Astrocyte (in vitro differentiated cells and primary cell): ENCODE measurements at places on chromosomes 7 and 10.
A peak's percentile ranks its signal among the peaks of the same experiment; 100 is the strongest.

DNA sequence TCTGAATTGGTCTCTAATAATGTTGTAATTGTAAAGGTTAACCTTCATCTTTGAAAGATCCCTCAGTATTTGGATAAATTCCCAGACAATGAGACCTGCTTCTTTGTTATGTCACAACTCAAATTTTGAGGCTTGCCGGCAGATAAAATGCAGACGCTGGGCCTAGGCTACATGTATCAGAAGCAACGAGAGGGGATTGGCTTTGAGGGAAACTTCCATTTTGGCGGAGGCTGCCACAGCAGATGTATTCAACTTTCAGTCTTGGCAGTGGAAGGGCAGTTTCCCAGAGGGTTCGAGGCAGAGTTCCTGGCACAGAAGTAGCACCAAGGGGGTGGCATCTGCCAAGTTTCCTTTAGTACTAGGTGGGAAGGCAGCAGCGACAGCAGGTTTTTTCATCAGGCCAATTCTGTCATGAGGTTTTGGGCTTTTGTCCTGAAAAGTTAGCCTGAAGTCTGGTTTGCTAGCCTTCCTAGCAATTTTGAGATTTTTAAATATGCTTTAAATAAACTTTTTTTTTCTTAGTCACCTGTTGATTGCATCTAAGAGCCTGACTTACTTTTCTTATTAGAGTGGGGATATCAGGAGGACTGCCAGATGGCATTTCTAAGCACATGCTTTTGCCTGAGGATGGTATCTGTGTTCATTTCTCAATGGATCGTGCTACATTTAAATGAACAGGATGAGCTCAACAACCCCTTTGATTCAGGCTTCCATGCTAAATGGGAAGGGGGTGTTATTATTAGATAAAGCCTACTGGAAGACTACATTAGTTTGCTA is 89.5 kb upstream of the FAM3C start:
- DNase-seq = peak; percentile 60

- DNase-seq = no peak
Measured at GRCh38 chr10:46555713-46556514, 544 bp downstream of the GPRIN2 start.

DNA sequence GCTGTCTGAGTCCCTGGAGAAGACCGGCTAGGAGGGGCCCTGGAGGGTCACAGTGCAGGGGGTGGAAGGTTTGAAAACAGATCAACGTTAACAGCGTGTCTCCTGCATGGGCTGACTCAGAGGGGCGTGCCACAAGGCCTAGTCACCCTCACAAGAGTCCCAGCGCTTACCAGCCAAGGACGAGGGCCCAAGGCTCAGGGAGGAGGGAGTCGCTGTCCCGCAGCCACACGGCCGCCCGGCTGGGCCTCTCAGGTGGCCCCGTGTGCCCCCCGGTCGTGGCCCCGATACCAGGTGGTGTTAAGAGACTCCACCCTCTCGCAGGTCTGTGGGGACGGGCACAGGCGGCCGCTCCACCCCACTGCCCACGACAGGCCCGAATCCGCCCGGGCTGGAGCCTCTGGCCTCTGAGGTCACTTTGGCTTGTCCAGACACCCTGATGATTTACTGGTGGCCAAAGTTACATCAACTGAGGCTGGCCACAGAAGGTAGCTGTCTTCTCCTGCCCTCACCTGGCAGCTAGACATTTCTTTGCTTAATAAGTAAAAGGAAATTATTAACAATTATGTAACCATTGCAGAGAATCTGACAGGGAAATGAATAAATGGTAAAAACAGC is 34.0 kb downstream of the FAM20C start:
- DNase-seq = peak; percentile 82

DNA sequence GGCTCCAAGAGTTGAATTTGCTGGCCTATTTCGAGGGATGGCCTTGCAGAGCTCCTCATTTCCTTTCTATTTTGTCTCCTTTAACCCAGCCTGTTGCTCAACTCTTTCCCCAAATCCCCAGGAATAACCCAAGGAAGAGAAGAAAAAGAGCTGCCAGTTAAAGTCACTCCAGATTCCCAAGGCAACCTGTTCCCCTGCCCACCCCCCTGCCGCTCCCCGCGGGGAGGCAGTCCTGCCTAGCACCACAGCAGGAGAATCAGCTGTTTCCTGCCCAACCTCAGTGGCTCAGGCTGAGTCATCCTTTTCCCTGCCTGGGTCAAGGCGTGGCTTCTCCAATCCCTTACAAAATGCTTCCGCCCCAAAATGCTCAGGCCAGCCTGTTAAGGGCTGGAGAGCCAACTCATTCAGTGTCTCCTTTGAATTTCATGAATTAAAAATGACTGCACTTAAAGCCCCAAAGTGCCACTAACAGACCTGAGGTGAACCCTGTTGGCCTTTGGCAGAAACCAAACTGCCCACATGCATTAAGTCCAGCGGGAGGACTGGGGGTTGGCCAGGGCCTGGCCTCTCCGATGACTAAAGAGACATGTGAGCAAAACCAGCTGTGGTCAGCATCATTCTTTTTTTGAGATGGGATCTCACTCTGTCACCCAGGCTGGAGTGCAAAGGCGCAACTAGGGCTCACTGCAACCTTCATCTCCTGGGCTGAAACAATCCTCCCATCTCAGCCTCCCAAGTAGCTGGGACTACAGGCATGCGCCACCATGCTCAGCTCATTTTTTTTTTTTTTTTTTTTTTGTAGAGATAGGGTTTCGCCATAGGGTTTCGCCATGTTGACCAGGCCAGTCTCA is 83.2 kb upstream of the KIF5B start:
- DNase-seq = peak; percentile 94

- peak; percentile 17 for DNase-seq
Measured at GRCh38 chr10:101095550-101096213, 33.9 kb downstream of the KAZALD1 start.

DNA sequence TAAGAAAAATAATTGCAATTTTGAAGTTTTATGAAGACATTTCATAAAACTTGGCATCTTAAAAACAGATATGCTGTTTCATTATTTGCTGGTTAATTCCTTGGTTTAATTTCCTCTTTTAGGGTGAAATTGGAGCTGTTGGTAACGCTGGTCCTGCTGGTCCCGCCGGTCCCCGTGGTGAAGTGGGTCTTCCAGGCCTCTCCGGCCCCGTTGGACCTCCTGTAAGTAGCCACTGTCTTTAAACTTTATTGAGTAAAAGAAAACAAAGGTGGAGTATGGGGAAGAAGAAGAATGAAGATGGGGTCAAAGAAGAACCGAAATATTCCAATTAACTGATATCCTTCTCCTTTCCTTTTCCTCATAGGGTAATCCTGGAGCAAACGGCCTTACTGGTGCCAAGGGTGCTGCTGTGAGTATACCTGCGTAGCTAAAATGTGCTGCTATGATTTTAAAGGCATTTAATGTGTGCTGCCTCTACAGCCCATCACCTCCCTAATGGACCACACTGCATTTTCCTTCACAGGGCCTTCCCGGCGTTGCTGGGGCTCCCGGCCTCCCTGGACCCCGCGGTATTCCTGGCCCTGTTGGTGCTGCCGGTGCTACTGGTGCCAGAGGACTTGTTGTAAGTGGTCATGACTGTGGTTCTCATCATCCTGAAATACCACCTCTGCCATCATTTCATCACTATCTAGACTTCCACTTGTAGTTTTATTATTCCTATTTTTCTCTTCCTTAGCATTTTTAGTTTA is 14.7 kb downstream of the COL1A2 start:
- no peak for DNase-seq

DNA sequence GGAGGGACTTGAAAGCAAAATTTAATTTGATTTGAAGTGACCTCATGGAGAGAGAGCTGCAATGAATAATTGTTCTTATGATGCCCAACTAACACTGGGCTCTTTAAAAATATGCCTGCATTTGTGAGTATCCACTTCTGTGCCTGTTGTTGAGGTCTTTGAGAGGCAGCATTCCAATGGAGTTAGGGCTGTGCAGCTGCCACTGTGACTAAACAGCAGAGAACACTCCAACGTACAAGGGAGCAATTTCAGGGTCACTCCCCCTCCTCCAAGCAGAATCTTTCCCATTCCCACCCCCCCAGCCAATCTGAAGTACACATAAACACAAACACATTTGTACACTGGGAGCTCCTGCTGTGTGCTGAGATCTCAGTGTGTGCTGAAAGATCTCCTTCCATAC is 28.0 kb upstream of the GSAP start:
- DNase-seq = peak; percentile 53

DNA sequence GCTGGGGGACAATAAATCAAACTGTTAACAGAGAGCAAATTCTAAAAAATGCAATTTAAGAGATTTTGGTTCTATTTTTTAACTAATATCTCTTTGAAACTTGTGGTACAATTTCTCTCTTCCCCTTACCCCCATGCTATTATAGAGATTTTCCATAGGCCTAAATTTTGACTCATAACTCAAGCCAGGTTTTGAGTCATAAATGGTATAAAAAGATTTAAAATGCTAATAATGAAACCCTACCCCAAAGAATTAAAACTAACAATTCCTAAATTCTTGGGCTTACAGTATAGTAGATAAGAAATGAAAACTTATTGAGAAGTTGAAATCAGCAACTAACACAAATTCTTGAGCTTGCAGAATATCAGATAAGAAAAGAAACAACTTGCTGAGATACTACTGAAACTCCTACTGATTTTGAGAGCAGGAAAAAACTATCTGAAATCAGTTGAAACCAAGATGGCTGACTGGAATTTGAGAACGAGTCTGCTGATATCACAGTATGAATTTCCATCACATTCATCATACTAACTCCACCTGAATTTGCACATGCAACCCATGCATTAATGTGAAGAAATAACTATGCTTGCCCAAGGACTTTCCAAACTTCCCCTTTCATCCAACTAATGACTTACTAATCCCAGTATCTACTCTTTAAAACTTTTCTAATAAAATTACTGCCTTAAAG is 36.3 kb downstream of the POT1 start:
- DNase-seq = peak; percentile 1

- DNase-seq = no peak
Measured at GRCh38 chr10:85623758-85624157, 742.8 kb downstream of the GRID1 start.

GRCh38 chr7:73830681-73831583 is at the start of gene CLDN4:
CLDN4 (plus strand) TSS chr7:73830996; CDS start chr7:73831202, 206 bp downstream.
- no peak for DNase-seq

GRCh38 chr7:27097686-27098577 is 2.1 kb upstream of the HOXA1 start:
- DNase-seq = peak; percentile 49

DNA sequence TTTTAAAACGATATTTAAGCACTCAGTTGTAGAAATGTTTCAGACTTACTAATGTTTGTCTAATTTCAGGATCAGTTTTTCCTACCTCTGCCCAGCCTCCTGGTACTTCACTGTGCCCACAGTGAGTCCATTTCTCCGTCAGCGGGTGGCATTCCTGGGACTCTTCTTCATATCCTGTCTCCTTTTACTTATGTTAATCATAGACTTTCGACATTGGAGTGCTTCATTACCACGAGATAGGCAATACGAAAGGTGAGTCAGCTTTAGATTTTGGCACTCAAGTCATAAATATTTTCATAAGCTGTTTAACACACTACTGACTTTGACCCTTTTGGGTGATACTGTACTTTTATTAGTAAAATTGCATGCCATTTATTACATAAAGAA is 2.1 kb downstream of the ENTPD7 start:
- peak; percentile 86 for DNase-seq

GRCh38 chr7:51458693-51459092 is 142.1 kb upstream of the COBL start:
- DNase-seq = no peak

- no peak for DNase-seq
Measured at GRCh38 chr7:42414028-42414427, 177.0 kb upstream of the GLI3 start.

GRCh38 chr10:373015-373414 is 237.8 kb downstream of the ZMYND11 start:
- peak; percentile 69 for DNase-seq

GRCh38 chr7:13072014-13072413 is 384.6 kb downstream of the ARL4A start:
- DNase-seq = no peak

- no peak for DNase-seq
Measured at GRCh38 chr7:37408291-37409228, 40.1 kb downstream of the ELMO1 start.

DNA sequence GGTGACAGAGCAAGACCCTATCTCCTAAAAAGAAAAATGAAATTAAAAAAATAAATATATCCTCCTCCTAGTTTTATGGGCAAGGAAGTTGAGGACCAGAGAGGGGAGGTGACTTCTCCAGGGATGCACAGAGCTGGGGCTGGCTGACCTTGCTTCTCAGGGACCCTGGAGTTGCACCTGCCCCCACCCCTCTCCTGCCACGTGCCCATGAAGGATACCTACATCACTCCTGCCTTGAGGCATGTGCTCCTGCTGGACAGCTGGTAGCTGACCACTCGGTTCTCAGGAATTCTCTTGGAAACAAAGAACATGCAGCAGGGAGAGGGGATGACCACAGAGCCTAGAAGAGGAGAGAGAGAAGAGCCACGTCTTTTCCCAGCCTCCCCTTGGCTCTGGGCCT is 522 bp downstream of the CCL24 start:
- no peak for DNase-seq

- peak; percentile 65 for DNase-seq
Measured at GRCh38 chr7:69903410-69903809, 305.1 kb downstream of the AUTS2 start.

DNA sequence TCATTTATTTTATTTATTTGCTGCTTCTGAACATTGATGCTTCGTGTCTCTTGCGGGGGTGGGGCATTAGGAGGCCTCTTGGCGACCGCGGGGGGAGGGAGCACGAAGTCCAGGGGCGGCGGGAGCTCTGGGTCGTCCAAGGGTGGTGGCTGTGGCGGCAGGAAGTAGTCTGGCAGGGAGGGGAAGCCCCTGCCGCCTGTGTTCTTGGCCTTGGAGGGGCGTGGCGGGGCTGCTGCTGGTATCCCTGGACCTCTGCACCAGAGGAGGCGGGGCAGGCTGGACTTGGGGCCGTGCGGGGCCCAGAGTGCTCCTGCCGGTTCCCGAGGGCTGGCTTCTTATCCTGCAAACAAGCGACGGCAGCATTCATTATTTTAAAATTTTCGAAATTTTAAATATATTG is 70.5 kb upstream of the ABI1 start:
- DNase-seq = no peak

- no peak for DNase-seq
Measured at GRCh38 chr10:92696606-92697383, 7.0 kb downstream of the HHEX start.

- no peak for DNase-seq
Measured at GRCh38 chr7:80453699-80454340, 58.0 kb downstream of the GNAT3 start.

DNA sequence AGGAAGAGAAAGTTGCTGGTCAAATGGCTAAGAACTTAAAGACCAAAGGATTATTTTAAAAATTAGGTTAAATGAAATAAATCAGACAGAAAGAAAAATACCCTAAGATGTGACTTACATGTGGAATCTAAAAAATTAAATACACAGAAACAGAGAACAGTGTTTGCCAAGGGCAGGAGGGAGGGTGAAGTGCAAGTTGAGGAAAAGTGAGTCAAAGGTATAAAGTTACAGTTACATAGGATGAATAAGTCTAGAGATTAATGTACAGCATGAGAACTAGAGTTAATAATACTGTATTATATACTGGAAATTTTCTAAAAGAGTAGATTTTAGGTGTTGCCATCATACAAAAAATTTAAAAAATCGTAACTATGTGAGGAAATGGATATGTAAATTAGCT is 146.3 kb downstream of the MDFIC start:
- no peak for DNase-seq
